ENCODE measurements at places on chromosomes 1 and 21.

DNA sequence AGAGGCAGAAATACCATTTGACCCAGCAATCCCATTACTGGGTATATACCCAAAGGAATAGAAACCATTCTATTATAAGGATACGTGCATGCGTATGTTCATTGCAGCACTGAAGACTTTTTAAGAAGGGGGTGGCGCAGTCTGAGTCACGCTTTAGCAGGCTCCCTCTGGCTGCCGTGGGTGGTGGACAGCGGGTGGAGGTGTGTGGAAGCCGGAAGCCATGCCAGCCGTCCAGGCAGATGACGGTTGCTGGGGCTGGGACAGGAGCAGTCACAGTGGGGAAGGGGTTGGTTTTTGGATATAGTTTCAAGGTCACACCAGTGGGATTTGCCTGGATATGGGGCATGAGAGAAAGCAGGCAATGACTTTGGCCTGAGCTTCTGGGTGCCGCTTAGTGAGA, 270.5 kb downstream of the GRIK3 start:
- peak; percentile 69 for DNase-seq

DNA sequence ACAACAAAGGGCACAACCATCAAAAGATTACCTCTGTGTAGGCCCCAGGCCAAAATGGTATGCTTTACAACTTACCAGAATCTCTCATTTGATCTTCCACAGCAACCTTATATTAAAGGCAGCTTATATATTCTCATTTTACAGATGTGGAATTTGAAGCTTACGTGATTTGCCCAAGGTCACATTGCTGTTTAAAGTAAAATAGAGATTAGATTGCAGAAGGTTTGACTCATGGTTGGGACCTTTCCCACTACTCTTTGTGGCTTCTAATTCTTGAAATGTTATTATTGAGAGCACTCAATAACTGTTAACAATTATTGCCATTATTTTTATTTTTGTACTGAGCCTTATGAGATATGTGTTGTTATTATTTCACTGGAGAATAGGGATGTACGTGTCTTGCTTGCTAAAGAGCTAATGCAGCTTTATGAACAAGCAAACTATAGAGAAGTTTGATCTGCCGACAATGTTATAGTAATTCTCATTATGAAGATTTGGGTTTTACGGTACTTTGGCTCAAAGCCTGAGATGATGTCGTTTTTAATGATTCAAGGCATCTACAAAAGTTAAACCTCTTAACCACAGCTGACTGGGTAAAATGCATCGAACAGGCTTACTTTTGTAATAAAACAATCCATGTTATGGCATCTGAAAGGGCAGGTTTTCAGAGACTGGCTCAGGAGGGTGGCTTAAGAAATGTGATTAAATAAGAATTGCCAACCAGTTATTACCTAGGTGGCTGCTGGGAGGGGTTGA, 43.3 kb upstream of the TSNAX start:
- no peak for DNase-seq

DNA sequence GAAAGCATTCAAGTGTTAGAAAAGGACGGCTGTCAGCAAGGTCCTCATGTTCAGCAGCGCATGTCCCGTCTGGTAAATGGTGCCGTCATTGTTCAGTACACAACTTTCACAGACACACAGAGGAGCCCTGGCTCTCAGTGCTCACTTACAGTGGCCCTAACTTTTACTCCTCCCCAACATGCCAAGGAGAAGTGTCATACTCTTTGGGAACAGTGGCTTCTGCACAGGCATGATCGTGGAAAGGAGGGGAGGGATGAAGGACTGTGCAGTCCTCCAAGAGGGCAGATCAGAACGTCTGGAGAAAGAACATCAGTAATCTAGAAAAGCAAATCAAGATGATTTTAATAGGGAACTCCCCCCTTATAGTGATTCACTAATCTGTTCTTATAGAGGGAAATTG, 3.8 kb upstream of the GRHL3 start:
- DNase-seq: no peak

GRCh38 chr1:234200566-234200965, 172.7 kb upstream of the COA6 start:
- DNase-seq: no peak

DNA sequence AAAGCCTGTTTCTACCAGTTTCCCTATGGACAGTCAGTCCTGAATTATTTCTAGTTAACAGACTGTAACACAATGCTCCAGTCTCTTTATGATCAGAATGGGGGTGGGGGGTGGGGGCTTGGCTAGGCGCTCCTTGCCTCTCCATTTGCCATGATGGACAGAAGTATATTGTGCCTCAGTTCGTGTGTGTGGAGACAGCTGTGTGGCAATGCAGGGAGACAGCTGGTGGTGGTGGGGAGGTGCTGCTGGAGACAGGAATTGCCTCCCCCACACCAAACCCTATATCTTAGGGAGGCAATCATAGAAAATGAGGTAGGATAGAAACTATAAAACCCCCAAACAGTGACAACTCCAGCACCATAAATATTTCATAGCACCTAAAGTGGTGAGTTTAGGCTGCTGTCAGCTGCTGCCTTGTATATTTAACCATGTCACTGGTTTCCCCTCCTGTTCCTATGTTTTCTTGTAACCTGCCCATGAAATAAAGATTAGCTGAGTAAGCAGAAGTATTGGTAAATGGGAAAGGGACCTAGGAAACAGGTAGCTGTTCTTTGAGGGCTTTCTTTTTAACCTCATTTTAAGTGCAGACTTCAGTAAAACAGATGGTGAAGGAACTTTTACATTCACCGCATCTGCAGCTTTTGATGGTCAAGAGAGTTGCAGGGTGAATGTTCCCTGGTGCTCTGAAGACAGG, 3.4 kb downstream of the PLXNA2 start:
- no peak for DNase-seq

Measured in dorsolateral prefrontal cortex (tissue), 122 donors.